ENCODE measurements at places on chromosomes 7 and 10.

DNA sequence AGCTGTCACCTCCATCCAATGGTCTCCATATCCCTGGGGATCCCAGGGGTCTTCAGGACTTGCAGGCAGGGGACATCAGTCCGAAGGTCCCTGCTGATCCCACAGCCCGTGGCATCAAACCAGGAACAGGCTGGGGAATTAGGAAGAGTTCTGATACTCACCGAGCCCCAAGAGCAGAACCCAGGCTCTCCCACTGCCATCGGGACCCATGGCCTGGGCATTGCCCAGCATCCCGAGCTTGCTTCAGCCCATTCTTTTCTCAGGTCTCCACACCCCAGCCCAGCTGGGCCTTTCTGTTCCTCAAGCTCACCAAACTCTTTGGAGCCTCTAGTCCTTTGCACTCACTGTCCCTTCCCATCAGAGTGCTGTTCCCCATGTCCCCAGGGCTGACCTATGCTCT, 280.9 kb downstream of the GRID1 start:
- no peaks in the 10 kb centered on the region for H3K4me1 ChIP-seq
- no peak overlapping the region for H3K27ac ChIP-seq
- H3K36me3 ChIP-seq: no peaks in the 10 kb centered on the region
- H3K27me3 ChIP-seq: peaks cover 13% of the 10 kb centered on the region
- DNase-seq: no peak

GRCh38 chr10:6393168-6393567, 186.9 kb downstream of the PRKCQ start:
- no peaks in the 10 kb centered on the region for H3K27me3 ChIP-seq
- no peak for DNase-seq
- peaks cover 2% of the 10 kb centered on the region for H3K4me1 ChIP-seq
- H3K36me3 ChIP-seq: peaks cover 8% of the 10 kb centered on the region
- no peak overlapping the region for H3K27ac ChIP-seq
- no peak overlapping the region for H3K4me3 ChIP-seq

- peak overlapping the region; percentile 19 for H3K27ac ChIP-seq
- H3K4me1 ChIP-seq: no peaks in the 10 kb centered on the region
Measured at GRCh38 chr7:2663121-2663886, 24.7 kb upstream of the AMZ1 start.

DNA sequence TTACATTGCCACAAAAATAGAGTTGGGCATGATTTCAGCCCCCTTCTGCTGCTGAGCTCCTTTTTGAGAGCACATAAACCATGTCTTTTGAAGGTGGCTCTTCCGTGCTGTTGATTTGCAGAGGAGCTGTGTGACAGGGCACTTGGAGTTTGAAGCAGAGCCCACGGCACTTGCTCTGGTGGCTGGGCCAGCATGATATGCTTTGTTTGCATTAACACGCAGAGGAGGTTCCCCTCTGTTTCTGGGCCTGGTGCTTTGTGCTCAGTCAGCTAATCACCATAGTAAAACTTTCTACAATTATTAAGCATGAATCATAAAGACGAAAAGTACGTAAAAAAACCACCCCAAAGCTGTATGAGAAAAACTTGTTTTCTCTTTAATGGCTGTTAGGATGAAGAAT, 40.1 kb downstream of the RBM33 start:
- H3K27ac ChIP-seq: peak overlapping the region; percentile 41
- no peaks in the 10 kb centered on the region for H3K27me3 ChIP-seq
- DNase-seq: no peak
- H3K4me1 ChIP-seq: peaks cover 41% of the 10 kb centered on the region
- peaks cover 41% of the 10 kb centered on the region for H3K36me3 ChIP-seq
- H3K4me3 ChIP-seq: no peak overlapping the region

DNA sequence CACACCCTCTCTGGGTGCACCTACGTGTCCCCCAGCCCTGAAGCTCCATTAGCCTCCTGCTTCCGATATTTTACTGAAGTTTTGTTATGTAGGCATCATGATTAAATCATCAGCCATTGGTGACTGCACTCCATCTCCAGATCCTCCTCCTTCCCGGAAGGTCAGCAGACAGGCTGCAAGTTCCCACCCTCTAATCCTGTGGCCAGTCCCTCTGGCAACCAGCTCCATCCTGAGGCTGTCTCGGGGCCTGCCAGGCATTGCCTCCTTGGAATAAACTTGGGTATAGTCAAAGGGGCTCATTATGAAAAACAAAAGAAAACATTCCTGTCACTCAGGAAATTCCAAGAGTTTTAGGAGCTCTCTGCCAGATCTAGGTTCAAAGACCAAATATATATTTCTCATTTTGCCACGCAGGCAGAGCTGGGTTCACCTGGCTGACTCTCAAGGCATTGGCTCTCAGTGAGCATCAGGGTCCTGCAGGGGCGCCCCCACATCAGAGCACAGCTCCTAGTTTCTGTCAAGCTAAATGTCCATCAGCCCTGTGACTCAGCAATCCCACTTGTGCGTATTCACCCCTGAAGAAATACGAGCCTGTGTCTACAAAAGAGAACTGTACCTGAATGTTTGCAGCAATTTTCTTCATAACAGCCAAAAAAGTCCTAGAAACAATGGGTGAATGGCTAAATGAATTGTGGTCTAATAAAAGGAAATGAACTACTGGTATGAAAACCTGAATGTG, 27.4 kb upstream of the TMEM72 start:
- H3K4me3 ChIP-seq: no peak overlapping the region
- H3K27me3 ChIP-seq: peaks cover 38% of the 10 kb centered on the region
- no peaks in the 10 kb centered on the region for H3K36me3 ChIP-seq
- no peak overlapping the region for H3K27ac ChIP-seq
- no peak for DNase-seq

- H3K4me1 ChIP-seq: peaks cover 30% of the 10 kb centered on the region
- H3K27me3 ChIP-seq: no peaks in the 10 kb centered on the region
- H3K36me3 ChIP-seq: peaks cover 9% of the 10 kb centered on the region
- H3K27ac ChIP-seq: peak overlapping the region; percentile 10
Measured at GRCh38 chr10:1061930-1062774, 6.0 kb downstream of the WDR37 start.

- no peak overlapping the region for H3K27ac ChIP-seq
- H3K4me3 ChIP-seq: no peak overlapping the region
- no peaks in the 10 kb centered on the region for H3K4me1 ChIP-seq
- H3K36me3 ChIP-seq: peaks cover 9% of the 10 kb centered on the region
- no peaks in the 10 kb centered on the region for H3K27me3 ChIP-seq
- no peak for DNase-seq
Measured at GRCh38 chr7:75572396-75572795, 80.3 kb downstream of the SPDYE5 start.

- DNase-seq: no peak
- peaks cover 3% of the 10 kb centered on the region for H3K36me3 ChIP-seq
- H3K27ac ChIP-seq: peak overlapping the region; percentile 59
- no peak overlapping the region for H3K4me3 ChIP-seq
- H3K4me1 ChIP-seq: peaks cover 14% of the 10 kb centered on the region
- H3K27me3 ChIP-seq: no peaks in the 10 kb centered on the region
Measured at GRCh38 chr7:4144811-4145510, 537.1 kb upstream of the FOXK1 start.

DNA sequence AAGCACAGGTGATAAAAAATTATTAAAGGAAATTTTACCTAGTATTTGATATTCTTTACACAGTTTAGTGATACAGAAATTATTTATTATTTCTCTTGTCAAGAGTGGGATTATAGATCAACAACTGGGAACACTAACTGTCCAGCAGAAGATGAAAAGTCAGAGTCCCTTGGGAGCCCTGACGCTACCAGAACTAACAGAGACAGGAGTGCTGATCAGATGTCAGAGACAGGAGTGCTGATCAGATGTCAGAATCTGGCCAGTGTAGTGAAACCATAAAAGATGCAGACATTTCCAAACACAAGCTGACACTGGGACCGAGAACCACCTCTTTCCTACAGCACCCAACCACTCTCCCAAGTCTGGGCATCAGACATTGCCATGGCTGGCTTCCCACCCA, 828.2 kb downstream of the TNS3 start:
- no peaks in the 10 kb centered on the region for H3K36me3 ChIP-seq
- no peak for DNase-seq
- no peaks in the 10 kb centered on the region for H3K27me3 ChIP-seq
- no peaks in the 10 kb centered on the region for H3K4me1 ChIP-seq
- peak overlapping the region; percentile 21 for H3K27ac ChIP-seq
- no peak overlapping the region for H3K4me3 ChIP-seq

- H3K27ac ChIP-seq: no peak overlapping the region
- DNase-seq: no peak
- no peaks in the 10 kb centered on the region for H3K27me3 ChIP-seq
- H3K4me3 ChIP-seq: no peak overlapping the region
- no peaks in the 10 kb centered on the region for H3K4me1 ChIP-seq
Measured at GRCh38 chr10:12019283-12019971, 23.2 kb downstream of the UPF2 start.

GRCh38 chr10:55630491-55631056, 730.5 kb downstream of the ZWINT start:
- peaks cover 13% of the 10 kb centered on the region for H3K27me3 ChIP-seq
- H3K4me3 ChIP-seq: peak overlapping the region; percentile 82
- H3K4me1 ChIP-seq: peaks cover 14% of the 10 kb centered on the region
- H3K27ac ChIP-seq: peak overlapping the region; percentile 89
- no peak for DNase-seq
- no peaks in the 10 kb centered on the region for H3K36me3 ChIP-seq

GRCh38 chr10:109902992-109903947, 20.0 kb downstream of the XPNPEP1 start:
- H3K4me3 ChIP-seq: no peak overlapping the region
- H3K4me1 ChIP-seq: peaks cover 7% of the 10 kb centered on the region
- DNase-seq: no peak
- peak overlapping the region; percentile 8 for H3K27ac ChIP-seq

GRCh38 chr7:159070431-159071148, 74.1 kb downstream of the VIPR2 start:
- H3K4me1 ChIP-seq: no peaks in the 10 kb centered on the region
- H3K36me3 ChIP-seq: no peaks in the 10 kb centered on the region
- no peak for DNase-seq
- H3K27ac ChIP-seq: no peak overlapping the region

DNA sequence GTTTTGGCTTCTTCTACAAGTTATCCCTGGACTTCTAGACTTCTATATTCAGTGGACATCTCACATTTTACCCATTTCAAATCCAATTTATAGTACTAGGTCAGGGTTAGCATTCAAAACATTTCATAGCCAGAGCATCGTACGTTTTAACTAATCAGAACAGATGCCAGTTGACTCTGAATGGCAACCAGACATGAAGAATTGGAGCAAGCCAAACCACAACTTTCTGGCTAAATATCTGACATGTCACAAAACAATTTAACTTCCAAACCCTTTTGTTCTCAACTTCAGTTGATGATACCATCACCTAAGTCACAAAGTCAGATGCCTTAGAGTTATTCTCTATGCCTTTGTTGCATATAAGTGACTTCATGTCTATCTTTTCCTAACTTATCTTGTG, 1105.7 kb downstream of the XPNPEP1 start:
- DNase-seq: no peak
- H3K27ac ChIP-seq: no peak overlapping the region
- H3K4me3 ChIP-seq: no peak overlapping the region
- no peaks in the 10 kb centered on the region for H3K4me1 ChIP-seq

DNA sequence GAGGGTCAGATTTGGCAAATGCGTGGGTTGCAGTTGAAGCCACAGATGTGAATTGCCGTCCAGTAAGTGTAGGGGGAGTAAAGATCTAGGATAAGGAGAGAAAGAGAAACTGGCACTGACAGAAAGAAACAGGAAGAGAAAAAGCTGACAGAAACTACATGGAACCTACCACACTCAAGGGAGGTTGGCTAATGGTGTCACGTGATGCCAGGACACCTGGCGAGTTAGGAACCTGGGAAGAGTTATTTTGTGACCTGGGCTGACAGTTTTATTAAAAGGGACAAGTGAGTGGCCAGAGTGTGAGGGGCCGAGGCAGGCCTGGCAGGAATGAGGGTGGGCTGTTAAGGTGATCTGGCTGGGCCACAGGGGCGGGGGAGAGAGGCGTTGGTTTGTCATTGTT, 188.7 kb downstream of the ADARB2 start:
- peaks cover 14% of the 10 kb centered on the region for H3K27me3 ChIP-seq
- DNase-seq: no peak

DNA sequence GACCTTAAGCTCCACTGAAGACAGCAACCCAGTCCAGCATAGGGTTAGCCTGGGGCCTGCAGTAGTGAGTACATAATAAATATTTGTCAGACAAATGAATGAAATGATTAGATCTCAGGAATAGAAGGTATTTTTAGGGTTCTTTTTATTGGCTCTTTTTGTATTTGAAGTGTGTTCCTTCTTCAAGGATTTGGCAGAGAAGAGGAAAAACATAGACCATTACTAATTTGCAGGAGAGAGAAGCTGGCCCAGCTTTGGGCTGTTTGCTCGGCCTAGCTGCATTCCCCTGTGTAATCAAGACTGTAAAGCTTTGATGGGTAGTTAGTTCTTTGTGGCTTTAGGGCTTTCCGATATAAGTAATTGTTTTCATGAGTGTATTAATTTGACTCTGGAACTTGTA, 64.2 kb downstream of the CNNM2 start:
- H3K27me3 ChIP-seq: no peaks in the 10 kb centered on the region
- no peak for DNase-seq
- no peak overlapping the region for H3K27ac ChIP-seq
- peaks cover 8% of the 10 kb centered on the region for H3K4me1 ChIP-seq

DNA sequence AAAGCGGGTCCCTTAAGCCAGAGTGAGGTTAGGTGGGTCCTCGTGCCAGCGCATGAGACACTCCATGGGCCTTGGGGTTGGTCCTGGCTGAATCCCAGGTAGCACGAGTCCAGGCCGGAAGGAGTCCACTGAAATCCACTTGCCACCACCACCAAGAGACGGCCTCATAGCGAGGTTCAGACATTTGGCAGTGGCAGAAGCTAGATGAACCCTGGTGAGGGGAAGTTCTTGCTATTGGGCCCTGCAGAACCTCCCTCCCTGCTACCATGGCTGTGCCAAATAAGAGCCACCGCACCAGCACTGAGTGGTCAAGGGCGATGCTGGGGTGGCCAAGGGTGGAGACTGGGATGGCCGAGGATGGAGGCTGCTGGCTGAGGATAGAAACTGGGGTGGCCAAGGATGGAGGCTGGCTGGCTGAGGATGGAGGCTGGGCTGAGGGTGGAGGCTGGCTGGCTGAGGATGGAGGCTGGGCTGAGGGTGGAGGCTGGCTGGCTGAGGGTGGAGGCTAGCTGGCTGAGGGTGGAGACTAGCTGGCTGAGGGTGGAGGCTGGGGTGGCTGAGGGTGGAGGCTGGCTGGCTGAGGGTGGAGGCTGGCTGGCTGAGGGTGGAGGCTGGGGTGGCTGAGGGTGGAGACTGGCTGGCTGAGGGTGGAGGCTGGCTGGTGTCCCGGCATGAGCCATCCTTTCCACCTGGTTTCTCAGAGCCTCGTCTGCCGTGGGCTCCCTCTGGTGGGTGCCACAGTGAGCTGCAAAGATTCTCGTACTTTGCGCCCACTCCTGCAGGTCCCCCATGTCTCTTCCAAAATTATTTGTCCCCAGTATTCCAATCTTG, 88.2 kb downstream of the ELFN1 start:
- H3K4me1 ChIP-seq: peaks cover 4% of the 10 kb centered on the region
- DNase-seq: no peak
- no peak overlapping the region for H3K27ac ChIP-seq
- peaks cover 26% of the 10 kb centered on the region for H3K27me3 ChIP-seq

All from progenitor cell of endocrine pancreas (in vitro differentiated cells).